Pulmonary artery endothelial cell (primary cell): ENCODE measurements at places on chromosomes 1 and 21. TPM values are rescaled to one million over a fixed set of nuclear protein-coding genes. Genes with fewer than 3 reads are reported as not detected.

Gene ANKRD35
- total RNA-seq: 0.32 and 0.33 TPM in 2 replicates

Gene AMPD1
- not detected in 2 replicates for total RNA-seq

Gene MX2
- total RNA-seq: 0.35 and 0.59 TPM in 2 replicates

Gene EDARADD
- not detected in 2 replicates for total RNA-seq

Gene OR10J1
- total RNA-seq: not detected in 2 replicates

Gene SLC9C2
- not detected in 2 replicates for total RNA-seq

Gene SEC16B
- total RNA-seq: 0.53 and 0.85 TPM in 2 replicates

Gene TCHH
- under 0.01 TPM in 1 of 2 replicates, not detected in the other for total RNA-seq

Gene C1orf210
- total RNA-seq: not detected in 2 replicates

Gene VWA5B1
- total RNA-seq: not detected in 2 replicates

Gene S100A7
- total RNA-seq: not detected in 2 replicates

Gene LCE1E
- not detected in 2 replicates for total RNA-seq

Gene HES3
- total RNA-seq: not detected in 2 replicates

Gene DIPK1A
- 0.33 and 0.53 TPM in 2 replicates for total RNA-seq

Gene HHAT
- 1.6 TPM in 2 replicates for total RNA-seq

Gene FCRLB
- 0.33 and 0.60 TPM in 2 replicates for total RNA-seq

Gene TP53BP2
- 16.0 and 23.6 TPM in 2 replicates for total RNA-seq

Gene PHF13
- total RNA-seq: 11.8 and 12.3 TPM in 2 replicates

Gene ARHGEF10L
- 0.95 and 4.2 TPM in 2 replicates for total RNA-seq

Gene NTMT2
- total RNA-seq: not detected in 2 replicates

Gene NT5C1A
- not detected in 2 replicates for total RNA-seq

Gene TSPAN2
- total RNA-seq: 0.39 and 0.86 TPM in 2 replicates

Gene RHOC
- total RNA-seq: 919 and 1,091 TPM in 2 replicates

Gene NTNG1
- total RNA-seq: 0.20 and 0.78 TPM in 2 replicates

Gene PCP4
- not detected in 2 replicates for total RNA-seq

Gene C2CD2
- 35.1 and 51.1 TPM in 2 replicates for total RNA-seq

Gene RGS8
- not detected in 2 replicates for total RNA-seq

Gene S100B
- not detected in 2 replicates for total RNA-seq

Gene AUNIP
- 5.1 and 5.8 TPM in 2 replicates for total RNA-seq

Gene PIK3C2B
- total RNA-seq: 22.4 and 25.0 TPM in 2 replicates

Gene ASTN1
- total RNA-seq: under 0.01 TPM in 1 of 2 replicates, not detected in the other
